ENCODE measurements at places on chromosomes 2 and 18. TPM values are rescaled to one million over a fixed set of nuclear protein-coding genes. Genes with fewer than 3 reads are reported as not detected.

DNA sequence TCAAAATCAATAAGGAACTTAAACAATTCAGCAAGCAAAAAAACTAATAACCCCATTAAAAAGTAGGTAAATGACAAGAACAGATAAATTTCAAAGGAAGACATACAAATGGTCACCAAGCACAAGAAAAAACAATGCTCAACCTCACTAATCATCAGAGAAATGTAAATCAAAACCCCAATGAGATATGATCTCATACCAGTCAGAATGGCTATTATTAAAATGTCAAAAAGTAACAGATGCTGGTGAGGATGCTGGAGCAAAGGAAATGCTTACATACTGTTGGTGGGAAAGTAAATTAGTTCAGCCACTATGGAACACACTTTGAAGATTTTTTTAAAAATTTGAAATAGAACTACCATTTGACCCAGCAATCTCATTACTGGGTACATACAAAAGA lies 538.0 kb downstream of the TMX3 start:
- DNase-seq: no peak

The TUBB8B gene
- total RNA-seq: not detected

- no peak for DNase-seq
These were observed 1521.3 kb upstream of the ACVR2A start for GRCh38 chr2:146323564-146323963.

- DNase-seq: no peak
These were observed 2.3 kb downstream of the TMEM182 start for GRCh38 chr2:102764083-102764482.

DNA sequence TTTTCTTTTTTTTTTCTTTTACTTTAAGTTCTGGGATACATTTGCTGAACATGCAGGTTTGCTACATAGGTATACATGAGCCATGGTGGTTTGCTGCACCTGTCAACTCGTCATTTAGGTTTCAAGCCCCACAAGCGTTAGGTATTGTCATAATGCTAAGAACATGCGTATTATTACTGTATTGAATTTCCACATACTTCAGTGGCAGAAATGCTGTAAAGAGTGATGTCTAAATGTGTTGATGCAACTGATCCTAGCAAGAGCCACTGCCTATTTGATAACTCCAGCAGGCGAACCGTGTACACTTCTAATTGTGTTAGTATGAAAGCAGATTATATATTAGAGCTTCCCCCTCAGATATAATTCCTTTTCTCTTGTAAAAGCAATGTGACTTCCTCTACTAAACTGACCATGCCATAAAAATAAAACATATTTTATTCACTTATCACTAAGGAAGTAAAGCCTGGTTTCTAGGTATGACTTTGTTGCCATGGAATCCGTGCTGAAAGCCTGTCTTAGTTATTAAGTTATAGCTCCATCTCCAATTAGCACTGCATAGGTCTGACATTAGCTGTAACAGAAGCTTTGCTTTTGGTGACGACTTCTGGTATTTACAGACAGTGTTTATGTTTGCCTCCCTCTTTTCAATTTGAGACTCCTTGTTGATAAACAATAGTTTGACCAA lies 280.0 kb downstream of the GALR1 start:
- DNase-seq: no peak

The GAD1 gene
- 0.51 TPM for total RNA-seq

DNA sequence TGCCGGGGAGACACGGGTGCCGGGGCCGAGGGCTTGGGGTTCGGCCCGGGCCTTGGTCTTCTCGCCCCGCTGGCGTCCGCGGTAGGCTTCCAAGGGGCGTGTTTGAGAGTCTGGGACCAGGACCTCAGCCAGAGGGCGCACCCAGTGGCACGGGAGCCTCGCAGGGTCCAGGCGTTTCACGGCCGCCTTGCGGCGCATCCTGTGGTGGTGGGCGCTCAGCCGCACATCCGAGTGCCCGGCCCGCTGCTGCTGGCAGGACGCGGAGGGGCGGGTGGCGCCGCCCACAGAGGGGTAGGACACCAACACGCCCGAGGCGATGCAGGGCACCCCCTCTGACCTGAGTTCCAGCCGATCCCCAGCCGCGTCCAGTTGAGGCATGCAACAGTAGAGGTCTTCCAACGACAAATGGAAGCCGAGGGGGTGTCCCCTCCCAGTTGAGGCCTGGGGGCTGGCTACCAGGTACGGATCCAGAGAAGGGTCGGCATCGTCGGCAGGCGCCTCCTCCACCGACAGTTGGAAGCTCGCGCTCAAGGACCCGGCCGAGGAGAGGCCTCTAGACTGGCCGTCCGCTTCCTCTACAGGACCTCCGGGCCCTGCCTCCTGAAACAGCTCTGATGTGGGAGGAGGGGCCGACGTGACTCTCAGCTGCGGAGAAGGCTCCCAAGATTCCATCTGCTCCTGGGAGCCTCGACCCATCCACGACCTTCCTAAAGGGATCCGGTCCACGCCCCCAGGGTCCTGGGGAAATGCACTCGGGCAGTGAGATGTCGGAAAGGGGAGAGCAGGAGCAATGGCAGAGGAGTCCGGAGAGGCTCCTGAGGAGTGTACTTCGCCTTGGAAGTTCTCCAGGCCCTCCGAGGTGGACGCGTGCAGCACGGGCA lies 6.3 kb downstream of the C2orf81 start:
- peak; percentile 73 for DNase-seq

GRCh38 chr2:18104595-18105224 lies 226.2 kb downstream of the KCNS3 start:
- no peak for DNase-seq

DNA sequence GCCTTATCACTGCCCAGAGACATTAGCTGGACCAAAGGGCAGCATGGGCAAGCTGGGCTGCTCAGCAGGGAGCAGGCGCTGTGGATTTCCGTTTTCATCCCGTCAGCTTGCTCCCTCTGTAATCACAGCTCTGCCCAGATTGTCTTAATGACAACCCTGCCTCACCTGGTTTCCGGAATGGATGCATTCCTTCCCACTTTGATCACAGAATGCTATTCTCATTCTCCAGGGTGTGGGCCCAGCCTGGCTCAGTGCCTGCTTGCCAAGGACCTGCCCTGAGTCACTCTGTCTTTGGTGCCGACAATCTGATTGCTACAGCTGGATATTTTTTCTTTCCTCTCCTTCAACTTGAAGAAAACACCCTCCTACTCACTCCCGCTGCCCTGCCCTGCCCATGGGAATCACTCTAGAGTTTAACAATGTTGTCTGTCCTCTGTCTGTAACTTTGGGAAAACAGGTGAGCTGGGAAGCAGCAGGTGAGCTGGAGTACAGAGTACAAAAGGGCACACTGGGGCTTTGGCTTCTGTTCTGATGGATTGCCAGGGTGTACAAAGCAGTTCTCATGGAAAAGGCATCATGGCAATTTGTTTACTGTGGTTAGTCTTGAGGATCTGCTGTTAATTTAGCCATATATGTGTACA lies 27.2 kb upstream of the FAM136A start:
- DNase-seq: no peak

GRCh38 chr2:98932778-98933343 lies 3.2 kb downstream of the CRACDL start:
- DNase-seq: no peak

- DNase-seq: no peak
These were observed 43.8 kb downstream of the LONRF2 start for GRCh38 chr2:100278501-100278900.

GRCh38 chr2:37816036-37816435 lies 109.1 kb upstream of the RMDN2 start:
- DNase-seq: no peak

The FBXO15 gene
- 0.40 TPM for total RNA-seq

DNA sequence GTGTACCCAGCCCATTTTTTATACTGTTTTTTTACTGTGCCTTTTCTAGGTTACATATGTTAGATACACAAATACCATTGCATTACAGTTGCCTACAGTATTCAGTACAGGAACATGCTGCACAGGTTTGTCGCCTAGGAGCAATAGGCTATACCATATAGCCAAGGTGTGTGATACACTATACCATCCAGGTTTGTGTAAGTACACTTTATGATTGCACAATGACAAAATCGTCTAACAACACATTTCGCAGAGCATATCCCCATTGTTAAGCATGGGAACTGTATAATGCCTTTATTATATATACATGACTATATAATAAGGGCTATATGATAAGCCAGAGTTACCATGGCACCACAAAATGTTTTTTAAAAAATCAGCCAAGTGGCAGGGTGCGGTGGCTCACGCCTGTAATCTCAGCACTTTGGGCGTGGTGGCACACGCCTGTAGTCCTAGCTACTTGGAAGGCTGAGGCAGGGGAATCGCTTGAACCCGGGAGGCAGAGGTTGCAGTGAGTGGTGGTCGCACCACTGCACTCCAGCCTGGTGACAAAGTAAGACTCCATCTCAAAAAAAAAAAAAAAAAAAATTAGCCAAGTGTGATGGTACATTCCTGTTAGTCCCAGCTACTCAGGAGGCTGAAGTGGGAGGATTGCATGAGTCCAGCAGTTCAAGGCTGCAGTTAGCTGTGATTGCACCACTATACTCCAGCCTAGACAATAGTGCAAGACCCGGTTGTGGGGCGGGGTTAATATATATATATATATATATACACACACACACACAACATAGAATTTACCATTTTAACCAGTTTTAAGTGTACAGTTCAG lies 2.8 kb upstream of the CENPA start:
- DNase-seq: no peak

DNA sequence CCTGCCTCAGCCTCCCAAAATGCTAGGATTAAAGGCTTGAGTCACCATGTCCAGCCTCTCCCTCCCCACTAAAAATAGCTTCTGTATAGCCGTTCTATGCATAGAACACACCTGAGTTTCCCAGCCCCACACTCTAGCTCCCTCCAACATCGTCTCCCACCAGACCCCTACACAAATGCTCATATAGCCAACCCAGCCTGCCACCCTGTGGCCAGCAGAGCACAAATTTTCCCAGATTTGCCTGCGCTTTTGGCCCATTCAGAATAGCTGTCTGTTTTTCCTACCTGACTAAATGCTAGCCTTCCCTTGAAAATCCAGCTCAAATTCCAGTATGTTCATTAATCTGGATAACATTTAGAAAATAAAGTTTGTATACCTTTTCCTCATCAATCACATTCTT lies 22.8 kb downstream of the TRABD2A start:
- DNase-seq: no peak

The ALK gene
- 0.17 TPM for total RNA-seq

DNA sequence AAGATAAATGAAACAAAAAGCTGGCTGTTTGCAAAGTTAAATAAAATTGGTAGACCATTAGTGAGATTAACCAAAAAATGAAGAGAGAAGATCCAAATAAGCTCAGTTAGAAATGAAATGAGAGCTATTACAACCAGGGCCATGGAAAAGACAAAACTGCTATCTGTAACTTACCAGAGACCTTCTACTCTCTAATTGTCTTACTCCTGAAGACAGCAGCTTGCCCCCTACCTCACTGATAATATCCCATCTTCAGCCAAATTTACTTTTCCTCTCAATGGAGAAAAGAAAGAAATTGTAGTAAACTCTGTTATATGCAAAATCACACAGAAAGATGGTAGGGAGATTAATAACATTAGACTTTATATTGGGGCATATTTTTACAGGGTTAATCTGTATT lies 178.2 kb downstream of the LCLAT1 start:
- no peak for DNase-seq

DNA sequence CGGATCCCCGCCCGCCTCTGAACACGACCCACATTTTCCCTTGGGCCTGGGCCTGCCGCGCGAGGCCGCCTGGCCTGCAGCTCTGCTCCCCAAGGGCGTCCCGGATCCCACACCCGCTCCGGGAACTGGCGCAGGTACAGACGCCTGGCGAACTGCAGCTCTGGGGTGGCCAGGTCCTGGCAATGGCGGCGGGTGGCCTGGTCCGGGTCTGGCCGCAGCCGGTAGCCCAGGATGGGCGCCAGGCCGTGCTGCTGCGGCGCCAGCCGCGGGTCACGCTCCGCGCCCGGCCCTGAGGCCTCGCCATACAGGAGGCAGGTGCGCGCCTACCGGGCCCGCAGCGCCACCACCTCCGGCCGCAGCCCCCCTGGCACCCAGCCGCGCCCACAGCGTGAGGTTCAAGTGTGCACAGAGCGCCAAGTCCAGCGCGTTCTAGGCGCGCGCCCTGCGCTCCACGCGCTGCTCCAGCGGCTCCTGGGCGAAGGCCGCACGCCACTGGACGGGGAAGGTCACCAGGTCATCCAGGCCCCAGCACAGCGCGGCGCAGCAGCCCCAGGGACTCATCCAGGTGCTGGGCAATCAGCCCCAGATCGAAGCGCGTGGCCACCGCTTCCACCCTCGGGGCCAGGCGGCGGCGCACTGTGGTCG lies 9.5 kb downstream of the AQP12A start:
- DNase-seq: peak; percentile 47

DNA sequence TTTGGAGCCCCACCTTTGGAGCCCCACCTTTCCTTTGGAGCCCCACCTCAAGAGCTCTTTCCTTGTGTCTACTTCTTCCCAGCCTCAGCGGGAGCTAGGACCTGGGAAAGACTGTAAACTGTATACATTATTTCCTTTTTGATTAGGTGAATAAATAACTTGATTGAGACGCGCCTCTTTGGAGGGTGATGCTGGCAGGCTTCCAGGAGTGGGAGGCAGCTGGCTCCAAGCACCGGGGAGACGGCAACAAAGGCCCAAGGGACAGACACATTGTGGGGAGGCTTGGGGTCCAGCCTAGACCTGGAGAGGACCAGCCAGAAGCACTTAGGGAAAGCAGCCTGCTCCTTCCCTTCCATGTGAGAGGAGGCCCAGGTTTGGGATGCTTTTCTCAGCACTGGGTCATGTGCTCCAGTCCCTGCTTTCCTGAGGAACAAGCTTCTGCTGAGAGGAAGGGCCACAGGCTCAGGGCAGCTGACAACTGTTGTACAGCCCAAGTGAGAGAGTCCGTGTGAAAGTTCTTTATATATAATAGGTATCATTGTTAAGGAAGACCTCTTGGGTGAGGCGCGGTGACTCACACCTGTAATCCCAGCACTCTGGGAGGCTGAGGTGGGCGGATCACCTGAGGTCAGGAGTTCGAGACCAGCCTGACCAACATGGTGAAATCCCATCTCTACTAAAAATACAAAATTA lies 297.2 kb upstream of the SLC14A2 start:
- DNase-seq: no peak

DNA sequence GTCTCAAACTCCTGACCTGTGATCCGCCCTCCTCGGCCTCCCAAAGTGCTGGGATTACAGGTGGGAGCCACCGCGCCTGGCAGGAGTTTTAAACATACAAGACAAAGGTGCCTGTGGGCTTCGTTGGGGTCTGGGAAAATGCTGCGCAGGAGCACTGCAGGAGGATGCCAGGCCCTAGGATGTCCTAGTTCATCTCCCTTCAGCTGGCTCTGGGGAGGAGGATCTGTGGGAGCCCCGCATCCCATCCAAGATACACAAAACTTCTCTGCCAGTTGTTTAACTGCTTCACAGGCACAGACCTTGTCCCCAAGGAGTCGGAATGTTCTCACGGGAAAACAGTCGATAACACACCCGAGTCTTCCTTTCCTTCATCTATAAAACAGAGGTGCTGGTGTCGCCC lies 89.1 kb downstream of the POLR1A start:
- DNase-seq: no peak

GRCh38 chr18:32371384-32371783 lies 99.3 kb downstream of the GAREM1 start:
- DNase-seq: no peak

DNA sequence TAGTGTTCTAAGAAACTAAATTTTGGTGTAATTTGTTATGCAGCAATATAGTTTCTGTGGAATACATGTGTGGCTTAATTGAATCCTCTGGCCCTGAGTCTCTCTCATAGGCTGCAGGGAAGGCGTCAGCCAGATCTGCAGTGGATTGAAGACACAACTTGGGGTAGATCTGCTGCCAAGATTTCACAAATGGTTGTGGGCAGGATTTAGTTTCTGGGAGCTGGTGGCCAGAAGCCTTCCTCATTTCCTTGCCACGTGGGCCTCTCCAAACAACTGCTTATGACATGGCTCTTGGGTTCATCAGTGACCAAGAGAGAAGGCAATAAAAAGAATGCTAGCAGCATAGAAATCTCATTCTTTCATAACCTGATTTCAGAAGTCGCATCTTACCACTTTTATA lies 28.2 kb downstream of the CCDC102B start:
- DNase-seq: no peak

The CD226 gene
- total RNA-seq: 1.2 TPM

Measured in heart left ventricle (tissue), 16 donors.